ENCODE measurements at places on chromosomes 7 and 10.

DNA sequence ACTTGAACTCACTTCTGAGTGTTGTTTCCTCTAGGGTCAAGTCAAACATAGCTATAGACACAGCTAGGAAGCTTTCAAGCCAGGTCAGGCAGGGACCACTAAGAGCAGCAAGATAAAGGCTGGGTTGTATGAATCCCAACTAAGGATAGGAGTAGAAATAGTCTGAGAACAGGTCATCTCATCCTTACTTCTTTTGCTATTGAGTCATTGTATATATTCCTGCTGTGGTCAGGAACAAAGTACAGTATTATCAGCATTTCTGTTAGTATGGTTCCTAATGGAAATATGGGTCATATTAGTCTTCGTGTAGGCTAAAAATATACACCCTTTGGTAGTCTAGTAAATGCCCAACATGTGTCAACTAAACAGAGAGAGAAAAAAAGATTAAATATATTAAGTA is 145.3 kb downstream of the BTAF1 start:
- no peak for DNase-seq

DNA sequence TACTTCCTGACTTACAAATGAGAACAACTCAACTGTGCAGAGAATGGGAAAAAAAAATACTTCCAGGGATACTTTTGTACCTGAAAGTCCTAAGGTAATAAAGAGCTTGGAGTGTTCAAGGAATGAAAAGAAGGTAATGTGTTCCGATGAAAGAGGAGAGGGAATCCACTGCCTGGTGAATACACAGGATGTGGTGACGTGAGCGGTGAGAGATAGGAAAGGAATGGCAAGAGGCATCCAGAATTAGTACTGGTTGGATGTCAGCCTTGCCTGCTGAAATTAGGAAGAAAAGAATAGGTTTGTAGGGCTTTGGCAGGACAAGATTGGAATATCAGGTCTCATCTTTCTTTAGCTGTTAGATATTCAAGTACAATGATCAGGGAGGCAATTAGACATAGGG is 347.7 kb downstream of the POM121L12 start:
- no peak for DNase-seq

- peak; percentile 30 for DNase-seq
Observed at GRCh38 chr10:42594246-42594650, 44.1 kb downstream of the ZNF33B start.

GRCh38 chr7:107392830-107393229 is 77.0 kb upstream of the GPR22 start:
- DNase-seq: no peak

GRCh38 chr10:21519397-21519933 is 6.0 kb downstream of the SKIDA1 start:
- DNase-seq: no peak

Data from inflammatory macrophage (primary cell).